Dorsolateral prefrontal cortex (tissue), 122 donors: ENCODE measurements at places on chromosomes 5 and 9. TPM values are rescaled to one million over a fixed set of nuclear protein-coding genes. Genes with fewer than 3 reads are reported as not detected.

DNA sequence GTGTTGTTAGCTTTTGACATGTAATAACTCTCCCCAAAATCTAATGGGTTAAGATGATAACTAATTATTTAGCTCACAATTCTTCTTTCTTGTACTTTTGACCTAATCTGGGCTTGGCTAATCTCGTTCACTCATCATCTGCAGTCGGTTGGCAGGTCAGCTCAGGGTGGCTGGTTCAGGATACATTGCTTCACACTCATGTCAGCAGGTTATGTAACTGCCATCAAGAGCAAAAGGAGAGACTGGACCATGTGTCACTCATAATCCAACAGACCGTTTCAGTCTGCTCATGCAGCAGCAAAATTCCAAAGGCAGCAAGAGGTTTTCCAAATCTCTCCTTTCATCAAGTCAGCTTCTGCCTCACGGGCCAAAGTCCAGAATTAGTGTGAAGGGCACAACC lies 998.4 kb upstream of the CTNND2 start:
- DNase-seq, result no peak

Gene HTR1A
- total RNA-seq, result 18.8 TPM

Gene GOLPH3
- total RNA-seq, result 49.1 TPM

- DNase-seq, result no peak
Measured at GRCh38 chr5:72653586-72653985, 146.4 kb upstream of the ZNF366 start.

- DNase-seq, result no peak
Measured at GRCh38 chr5:68722357-68722756, 371.5 kb upstream of the SLC30A5 start.

DNA sequence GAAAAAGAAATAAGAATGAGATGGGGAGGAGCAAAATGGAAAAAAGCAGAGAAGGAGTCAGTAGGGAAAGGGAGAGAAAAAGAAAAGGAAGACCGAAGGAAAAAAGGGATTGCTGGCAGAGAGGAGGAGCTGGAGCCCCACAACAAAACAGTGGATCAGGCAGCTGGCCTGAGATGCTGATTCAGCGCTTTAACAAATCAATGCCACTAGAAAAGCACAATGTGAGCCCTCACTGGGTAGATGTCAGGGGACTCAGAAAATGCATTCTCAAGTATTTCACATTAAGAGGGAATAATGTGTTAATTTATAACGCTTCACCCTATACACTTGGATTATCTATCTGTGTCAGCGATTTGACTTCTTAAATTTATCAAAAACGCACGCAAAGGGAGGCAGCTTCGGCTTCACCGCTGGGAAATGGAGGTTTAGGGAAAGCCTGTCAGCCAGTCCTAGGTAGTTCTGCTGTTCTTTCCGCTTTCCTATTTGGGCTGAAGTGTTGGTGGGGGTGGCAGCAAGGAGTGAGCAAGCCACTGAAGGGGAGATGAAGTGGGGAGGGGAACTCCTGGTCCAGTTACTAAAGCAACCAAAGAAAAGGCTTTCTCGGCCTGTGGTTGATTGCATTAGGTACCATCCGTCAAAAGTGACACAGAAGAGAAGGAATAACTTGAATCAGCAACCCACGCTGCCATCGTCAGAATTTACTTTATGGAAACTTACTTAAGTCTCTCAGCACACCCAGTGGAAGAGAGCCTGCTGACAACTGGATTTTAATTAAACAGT lies 161.6 kb downstream of the BNC2 start:
- no peak for DNase-seq

GRCh38 chr5:28404363-28405071 lies 1366.1 kb upstream of the CDH9 start:
- no peak for DNase-seq

Gene DUSP1
- 95.9 TPM for total RNA-seq

Gene ZFP2
- 6.1 TPM for total RNA-seq

DNA sequence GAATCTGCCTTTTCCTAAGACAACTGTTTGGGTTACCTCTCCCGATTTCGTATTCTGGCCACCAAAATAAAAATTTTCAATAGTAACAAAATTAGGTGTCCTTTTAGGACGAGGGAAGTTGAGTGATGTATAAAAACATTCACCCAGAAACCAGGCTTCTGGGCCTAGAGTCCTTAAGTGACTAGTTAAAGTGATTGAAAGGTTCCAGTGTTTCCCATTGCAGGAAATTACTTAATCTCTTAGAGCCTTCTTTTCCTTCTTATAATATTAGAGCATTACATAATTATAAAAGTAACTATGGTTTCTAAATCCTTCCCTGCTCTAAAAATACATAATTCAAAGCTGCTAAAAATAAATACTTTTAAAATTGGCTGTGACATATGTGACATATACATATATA lies 7.3 kb downstream of the MCIDAS start:
- DNase-seq, result no peak

DNA sequence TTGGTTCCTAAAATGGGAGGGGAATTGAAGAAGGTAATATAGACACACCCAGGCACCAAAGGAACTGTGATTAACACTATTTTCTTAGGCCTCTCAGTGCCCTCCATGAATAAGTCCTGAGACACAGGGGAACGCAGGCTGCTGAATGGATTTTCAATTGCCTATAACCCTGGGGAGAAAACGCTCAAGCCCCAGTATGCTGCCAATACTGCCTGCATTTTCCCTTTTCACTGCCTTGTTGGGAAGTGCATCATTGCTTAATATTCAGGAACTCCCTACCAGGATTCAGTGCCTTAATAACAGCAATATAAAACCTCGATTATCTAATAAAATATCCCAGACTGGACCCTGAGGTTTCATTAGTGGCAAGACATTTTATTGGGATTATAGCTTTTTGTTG lies 25.4 kb downstream of the APBA1 start:
- no peak for DNase-seq

Gene SLIT3
- total RNA-seq, result 21.0 TPM

Gene DIRAS2
- 223 TPM for total RNA-seq

GRCh38 chr5:78566747-78567425 lies 81.7 kb downstream of the LHFPL2 start:
- no peak for DNase-seq

GRCh38 chr5:53019320-53019719 lies 30.2 kb downstream of the ITGA2 start:
- DNase-seq, result no peak

DNA sequence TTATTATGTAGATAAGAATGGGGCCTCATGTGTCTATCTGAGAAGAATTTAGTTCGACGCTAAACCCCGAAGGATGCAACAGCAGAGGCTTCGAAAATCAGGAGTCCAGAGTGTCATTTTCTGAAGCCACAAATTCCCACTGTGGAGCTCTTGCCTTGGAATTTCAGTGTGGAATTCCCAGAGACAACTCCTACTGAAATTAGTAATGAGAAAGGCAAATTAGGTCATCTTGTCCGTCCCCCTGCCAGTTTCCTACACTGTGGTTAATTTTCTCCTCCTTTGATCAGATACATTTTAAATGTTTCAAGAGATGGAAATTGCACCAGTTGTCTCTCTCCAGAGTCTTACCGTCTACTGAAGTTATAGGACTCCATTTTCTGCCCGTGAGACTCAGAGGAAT lies 633.6 kb downstream of the BNC2 start:
- DNase-seq, result no peak

- DNase-seq, result no peak
Measured at GRCh38 chr5:154567155-154567554, 89.1 kb upstream of the HAND1 start.

GRCh38 chr5:139523635-139524445 lies 37.3 kb upstream of the UBE2D2 start:
- no peak for DNase-seq

GRCh38 chr9:90198956-90199355 lies 443.7 kb downstream of the DIRAS2 start:
- no peak for DNase-seq

GRCh38 chr9:93053781-93054331 lies 4.6 kb upstream of the SUSD3 start:
- no peak for DNase-seq

- DNase-seq, result no peak
Measured at GRCh38 chr5:141570655-141571054, 48.1 kb downstream of the DIAPH1 start.

- DNase-seq, result no peak
Measured at GRCh38 chr5:5592541-5592940, 170.1 kb downstream of the ICE1 start.

DNA sequence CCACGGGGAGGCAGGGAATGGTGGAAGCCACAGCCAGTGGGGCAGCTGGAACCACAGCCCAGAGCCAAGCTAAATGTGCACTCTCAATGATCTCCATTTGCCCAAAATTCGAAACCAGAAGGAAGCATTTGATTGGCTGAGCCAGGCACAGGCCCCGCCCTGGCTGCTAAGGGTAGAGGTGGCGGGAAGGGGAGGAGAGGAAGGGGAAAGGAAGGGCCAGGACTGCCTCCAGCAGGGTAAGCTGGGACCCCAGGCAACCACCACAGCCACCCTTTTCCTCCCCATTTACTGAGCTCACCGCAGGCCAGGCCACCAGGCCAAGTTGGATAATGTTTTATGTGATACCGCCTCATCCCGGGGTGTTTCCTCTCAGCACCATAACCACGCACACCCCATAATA lies 100.3 kb upstream of the RAPGEF1 start:
- DNase-seq, result no peak

DNA sequence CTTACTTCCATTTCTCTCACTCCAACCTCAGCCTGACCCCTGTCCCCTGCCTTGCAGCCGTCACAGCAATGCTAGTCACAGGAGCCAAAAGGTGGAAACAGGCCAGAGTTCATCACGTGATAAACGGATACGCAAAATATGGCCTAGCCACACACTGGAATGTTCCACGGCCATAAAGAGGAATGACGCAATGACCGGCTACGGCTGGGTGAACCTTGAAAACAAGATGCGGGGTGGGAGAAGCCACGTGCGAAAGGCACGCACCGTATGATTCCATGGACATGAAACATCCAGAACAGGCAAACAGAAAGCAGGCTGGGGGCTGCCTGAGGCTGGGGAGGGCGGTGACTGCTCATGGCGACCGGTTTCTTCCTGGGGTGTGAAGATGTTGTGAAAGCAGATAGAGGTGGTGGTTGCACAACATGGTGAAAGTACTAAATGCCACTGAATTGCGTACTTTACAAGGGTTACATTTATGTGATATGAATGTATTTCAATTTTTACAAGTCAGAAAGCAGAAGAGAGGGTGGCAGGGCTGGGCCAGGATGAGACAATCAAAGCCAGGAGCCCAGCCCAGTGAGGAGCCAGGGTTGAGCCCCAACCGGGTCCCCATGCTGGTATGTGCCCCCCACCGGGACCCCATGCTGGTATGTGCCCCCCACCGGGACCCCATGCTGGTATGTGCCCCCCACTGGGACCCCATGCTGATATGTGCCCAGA lies 117.8 kb upstream of the SARDH start:
- DNase-seq, result no peak

GRCh38 chr5:134101686-134102439 lies 12.6 kb upstream of the TCF7 start:
- peak; percentile 29 for DNase-seq

Gene PRLR
- 1.1 TPM for total RNA-seq

DNA sequence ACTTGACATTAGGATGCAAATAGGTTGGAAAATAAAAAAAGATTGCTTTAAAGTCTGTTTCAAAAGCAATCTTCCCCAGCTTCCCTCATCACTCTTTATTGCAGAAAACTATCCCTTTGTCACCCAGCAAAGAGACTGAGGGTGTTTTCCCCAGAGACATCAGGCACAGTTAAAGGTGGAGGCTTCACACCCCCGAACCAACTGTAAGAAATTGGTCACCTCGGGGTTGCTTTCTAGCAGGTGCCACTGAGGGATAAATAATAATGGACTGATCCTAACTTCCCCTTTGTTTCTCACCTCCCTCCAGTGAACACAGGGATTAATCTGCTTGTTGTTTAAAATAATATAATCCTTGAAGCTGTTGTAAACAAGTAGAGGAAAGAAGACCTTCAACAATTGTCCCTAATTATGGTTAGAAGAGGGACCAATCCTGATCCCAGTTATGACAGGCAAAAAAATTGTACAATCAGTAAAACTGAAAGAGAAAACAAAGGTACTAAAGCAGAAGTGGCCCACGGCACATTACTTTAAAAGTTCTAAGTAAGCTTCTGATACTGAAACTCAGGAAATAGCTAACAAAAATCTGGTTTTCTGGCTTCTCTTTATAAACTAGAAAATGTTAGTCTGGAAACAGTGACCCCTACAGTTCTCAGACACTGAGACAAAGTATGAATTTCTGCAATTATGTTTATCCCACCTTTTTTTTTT lies 6.6 kb upstream of the PCSK1 start:
- DNase-seq, result no peak

Gene MEIKIN
- 0.86 TPM for total RNA-seq

Gene PCDHGA11
- 8.7 TPM for total RNA-seq

Gene TAS2R1
- total RNA-seq, result not detected

- DNase-seq, result no peak
Measured at GRCh38 chr9:112031400-112031799, 134.8 kb downstream of the UGCG start.

- no peak for DNase-seq
Measured at GRCh38 chr9:14031810-14032209, 282.1 kb downstream of the NFIB start.

Gene TMEM203
- 43.6 TPM for total RNA-seq
